ENCODE measurements at places on chromosomes 2 and 18.

DNA sequence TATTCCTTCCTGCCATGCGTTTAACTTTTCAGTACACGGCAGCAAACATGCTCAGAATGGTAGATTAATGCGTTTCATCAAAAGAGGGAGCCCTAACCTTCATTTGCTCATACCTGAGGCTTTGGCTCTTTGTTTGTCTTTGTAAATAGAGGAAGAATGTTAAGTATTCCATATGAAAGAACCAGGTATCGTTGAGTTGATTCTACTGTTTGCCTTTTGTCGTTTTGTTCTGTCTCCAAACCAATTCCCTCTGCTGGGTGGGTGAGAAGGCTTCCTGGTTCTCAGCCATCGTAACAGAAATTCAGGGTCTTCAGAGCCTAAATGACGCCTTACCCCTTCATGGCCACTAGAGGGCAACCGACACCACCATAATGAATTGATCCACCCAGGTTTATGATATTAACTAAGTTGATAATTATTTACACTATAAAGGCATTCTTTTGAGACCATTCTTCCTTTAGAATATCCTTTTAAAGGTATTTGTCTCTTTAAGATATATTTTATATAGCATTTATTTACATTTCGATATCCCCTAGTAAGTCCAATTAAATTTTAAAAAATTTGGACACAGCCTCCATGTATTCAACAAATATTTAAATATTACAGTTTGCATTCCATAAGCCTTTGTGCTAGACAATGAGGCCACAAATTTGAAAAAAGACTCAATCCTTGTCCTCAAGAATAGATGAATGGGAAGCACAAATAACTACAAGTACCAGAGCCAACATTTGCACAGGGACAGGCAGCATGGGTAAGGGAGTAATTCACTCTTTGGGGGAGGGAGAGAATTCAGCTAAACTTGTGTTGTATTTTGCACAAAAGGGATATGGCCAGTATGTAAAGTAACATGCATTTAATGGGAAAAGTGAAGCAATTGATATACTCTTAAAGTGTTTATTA, 48.1 kb downstream of the TIMM21 start:
- no peak for DNase-seq

- no peak for DNase-seq
These were observed 217 bp downstream of the PXDN start for GRCh38 chr2:1744151-1744445.

GRCh38 chr2:188391354-188391753, 99.7 kb downstream of the GULP1 start:
- DNase-seq: no peak

DNA sequence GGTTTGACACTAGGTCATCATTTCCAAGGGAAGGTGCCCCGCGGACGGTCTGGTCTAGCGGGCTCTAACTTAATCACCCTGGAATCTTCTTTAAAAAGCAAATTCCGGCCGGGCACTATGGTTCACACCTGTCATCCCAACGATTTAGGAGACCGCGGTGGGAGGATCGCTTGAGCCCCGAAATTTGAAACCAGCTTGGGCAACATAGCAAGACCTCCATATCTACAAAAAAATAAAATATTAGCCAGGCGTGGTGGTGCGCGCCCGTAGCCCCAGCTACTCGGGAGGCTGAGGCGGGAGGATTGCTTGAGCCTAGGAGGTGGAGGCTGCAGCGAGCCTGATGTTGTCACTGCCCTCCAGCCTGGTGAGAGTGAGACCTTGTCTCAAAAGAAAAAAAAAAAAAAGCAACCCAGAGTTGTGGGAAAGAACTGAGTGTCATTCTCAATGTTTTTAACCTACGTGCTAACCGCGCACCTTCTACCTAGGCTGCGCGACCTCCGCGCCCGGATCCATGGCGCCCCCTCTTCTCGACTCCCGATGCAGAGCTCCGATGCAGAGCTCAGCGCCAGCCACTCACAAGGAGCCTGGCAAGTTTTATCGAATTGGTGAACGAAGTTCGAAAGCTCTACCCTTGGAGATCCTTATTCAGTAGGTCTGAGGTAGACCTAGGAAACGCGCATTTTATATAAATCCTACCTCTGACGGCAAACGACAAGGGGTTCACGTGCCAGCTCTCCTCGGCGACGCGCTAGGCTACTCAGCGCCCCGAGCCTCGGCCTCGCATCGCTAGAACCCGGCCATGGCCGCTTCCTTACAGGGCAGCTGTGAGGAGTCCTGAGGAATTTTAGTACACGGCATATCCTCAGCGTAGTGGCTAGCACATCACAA, 888 bp upstream of the TWSG1 start:
- no peak for DNase-seq

- DNase-seq: no peak
These were observed 325.3 kb upstream of the RND3 start for GRCh38 chr2:150812664-150813367.

- no peak for DNase-seq
These were observed 95.3 kb downstream of the NOL10 start for GRCh38 chr2:10594481-10594880.

DNA sequence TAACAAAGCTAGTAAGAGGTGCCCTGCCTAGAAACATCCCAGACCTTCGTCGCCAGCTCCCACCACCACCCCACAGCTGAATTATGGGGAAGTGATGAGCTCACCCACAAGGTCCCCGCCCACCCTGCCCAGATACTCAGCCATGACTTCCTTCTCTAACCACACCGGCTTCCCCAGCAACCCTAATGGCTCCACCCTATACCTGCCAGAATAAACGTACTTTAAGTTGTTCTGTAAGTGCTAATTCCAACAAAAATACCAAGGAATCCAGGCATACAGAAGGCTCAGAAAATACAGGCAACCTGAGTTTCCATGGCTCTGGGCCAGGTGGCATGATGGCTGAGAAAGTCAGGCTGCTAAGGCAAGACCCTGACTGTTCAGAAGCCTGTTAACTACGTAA, 39.1 kb downstream of the TMEM163 start:
- no peak for DNase-seq

GRCh38 chr2:189821953-189822748, 37.9 kb downstream of the PMS1 start:
- DNase-seq: no peak

GRCh38 chr18:57995331-57995730, 48.7 kb upstream of the NEDD4L start:
- DNase-seq: no peak

DNA sequence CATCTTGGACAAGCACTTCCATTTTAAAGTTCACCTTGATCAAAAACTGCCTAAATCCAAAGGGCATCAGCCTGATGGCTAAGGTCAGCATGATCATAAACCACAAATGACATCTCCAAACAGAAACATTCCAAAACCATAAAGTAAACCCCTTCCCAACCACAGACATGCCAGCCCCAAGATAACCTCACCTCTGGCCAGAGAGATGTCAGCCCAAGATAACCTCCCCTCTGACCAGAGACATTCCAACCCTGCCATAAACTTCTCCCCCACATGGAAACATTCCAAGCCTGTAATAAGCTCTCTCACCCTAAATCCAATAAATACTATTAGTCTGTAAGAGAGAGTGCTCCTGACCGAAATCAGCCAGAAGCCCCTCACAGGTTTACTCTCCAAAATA, 18.6 kb upstream of the MARCO start:
- no peak for DNase-seq

- DNase-seq: no peak
These were observed 81.8 kb downstream of the INO80D start for GRCh38 chr2:206004004-206004693.

GRCh38 chr2:161839926-161840325, 215.7 kb downstream of the SLC4A10 start:
- no peak for DNase-seq

DNA sequence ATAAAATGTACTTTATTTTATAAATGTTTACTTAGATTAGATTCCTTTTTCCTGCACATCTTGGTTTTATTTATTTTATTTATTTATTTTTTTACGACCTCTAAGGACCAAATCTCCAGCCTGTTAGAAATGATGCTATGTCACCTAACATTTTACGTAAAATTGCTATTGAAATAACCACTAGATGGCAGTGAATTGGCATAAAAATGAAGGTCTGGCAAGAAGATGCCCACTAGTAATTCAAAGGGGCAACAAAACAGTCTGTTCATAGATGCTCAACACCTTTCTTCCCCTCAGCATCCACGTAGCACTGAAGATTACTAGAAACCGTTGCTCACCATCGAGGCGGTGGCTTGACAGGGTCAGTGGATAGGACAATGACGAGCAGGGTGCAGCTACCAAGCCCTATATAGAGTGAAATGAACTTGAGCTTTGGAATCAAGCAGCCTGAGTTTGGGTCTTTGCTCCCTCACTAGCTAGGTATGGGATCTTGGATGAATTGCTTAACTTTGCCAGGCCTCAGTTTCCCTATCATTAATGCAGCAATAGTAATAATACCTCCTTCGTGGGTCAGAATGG, 128.7 kb upstream of the L3MBTL4 start:
- no peak for DNase-seq

DNA sequence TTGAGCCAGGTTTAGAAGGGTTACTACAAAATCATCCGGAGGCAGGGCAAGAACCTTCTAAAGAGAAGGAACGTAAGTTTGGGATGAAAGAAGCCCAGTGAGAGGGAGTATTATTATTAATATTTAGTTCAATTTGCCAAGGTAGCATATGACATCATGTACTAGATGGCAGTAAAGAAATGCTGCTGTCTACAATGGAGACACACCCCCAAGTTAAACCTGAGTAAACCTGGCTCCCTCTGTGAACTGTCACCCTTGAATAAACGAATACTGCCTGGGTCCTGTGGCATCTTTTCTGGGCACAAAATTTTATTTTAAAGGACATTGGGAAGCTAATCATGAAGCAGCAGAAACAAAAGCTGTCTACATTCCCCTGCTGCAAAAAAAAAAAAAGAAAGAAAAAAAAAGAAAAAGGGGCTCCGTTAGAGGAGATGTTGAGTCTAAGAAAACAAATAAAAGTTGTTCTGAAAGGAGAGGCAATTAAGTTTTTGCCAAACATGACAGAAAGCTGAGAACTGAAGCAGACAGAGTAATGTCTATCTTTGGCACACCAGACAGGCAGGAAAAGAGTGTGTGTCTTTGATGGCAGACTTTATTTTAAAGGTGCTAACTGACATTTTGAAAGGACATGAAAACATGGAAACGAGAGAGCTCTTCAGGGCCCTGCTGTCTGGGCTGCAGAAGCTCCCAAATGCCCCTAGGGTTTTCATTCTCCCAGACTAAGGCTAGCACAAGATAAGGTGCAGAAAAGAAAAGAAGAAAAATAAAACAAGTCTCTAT, 557.7 kb upstream of the CHAC2 start:
- DNase-seq: no peak

DNA sequence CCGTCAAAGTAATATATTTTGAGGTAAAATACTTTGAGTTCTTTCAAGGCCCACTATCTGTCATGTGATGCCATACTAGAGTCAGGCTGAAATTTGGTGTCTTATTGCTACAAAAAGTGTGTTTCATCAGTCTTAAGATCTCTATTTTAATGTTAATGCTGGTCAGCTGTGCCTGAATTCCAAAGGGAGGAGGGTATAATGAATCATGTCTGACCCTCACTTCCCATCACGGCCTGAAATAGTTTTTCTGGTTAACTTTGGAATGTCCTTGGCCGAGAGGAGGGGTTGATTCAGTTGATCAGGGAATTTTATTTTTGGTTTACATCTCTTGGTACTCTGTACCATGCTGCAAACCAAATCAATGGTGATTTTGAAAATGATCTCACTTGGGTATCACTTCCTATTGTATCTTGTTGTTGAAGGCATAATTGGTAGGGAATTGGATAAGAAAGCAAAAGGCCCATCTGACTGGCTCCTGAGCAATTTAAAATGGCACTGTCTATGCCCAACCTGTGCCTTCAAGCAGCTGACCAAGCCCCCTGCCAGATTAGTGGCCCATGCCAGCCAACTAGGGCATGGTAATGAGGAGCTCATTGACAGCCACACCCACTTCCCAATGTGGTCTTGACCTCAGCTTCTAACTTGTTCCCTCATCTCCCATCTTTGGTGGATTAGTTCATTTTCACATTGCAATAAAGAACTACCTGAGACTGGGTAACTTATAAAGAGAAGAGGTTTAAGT, 6.1 kb upstream of the SLC35F5 start:
- no peak for DNase-seq

GRCh38 chr18:65822826-65823225, 72.0 kb downstream of the CDH7 start:
- no peak for DNase-seq

GRCh38 chr2:173357346-173357745, 2.7 kb downstream of the CDCA7 start:
- DNase-seq: no peak

DNA sequence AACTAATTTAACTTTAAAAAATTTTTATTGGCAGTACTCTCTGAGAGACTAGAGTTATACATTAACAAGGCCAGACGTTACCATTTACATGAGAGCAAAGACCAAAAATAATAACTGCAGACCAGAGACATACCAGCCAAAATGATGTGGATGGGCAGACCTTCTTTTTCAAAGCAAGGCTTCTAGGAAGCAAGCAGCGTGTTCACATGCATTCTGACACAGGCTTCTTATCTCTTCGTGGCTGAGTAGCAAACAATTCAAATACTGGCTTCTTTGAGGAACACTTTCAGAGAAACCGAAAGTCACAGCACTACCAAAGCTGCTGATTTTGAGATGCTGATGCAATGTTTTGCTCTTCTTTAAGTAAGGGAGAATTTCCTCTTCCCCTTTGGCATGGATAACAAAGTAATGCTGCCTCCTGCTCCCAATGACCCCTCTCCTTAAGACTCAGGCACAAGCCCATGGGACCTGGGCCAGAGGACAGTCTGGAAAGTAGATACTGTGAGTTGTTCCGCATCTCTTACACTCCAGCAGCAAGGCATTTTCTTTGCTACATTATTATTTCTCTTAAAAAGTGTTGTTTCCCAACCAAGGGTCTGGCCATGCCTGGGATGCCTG, 181.9 kb downstream of the MREG start:
- DNase-seq: no peak

DNA sequence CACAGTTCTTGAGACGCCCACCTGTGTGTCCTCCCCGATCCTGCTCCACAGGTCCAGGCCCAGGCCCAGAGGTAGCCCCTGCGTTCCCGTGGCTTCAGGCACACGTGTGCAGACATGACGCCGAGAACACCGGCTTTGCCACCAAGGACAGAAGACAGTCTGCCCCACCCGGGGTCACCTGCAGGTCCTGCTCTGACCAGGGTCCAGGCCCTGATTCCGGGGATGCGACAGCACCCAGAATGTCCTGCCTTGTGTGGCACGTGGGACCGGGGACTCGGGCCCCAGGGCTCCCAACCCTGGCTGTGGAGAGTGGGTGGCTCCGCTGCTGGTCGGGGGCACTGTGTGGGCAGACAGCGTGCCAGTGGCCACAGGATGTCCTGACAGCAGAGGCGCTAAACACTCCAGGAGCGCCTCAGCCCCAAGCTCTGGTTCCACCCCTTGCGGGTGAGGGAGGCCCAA, 36.9 kb downstream of the ADI1 start:
- no peak for DNase-seq

GRCh38 chr2:37168217-37168981, 11.6 kb upstream of the EIF2AK2 start:
- DNase-seq: no peak
